Activated T-cell treated with anti-CD3 and anti-CD28 coated beads, Interleukin-2, amount 50 U/mL, for 72 hours (primary cell): ENCODE measurements at places on chromosomes 7 and 10. TPM values are rescaled to one million over a fixed set of nuclear protein-coding genes. Genes with fewer than 3 reads are reported as not detected.

GRCh38 chr7:14841869-14842268 is 60.7 kb downstream of the DGKB start:
- no peak for DNase-seq
- H3K4me3 ChIP-seq = no peak overlapping the region
- H3K27me3 ChIP-seq = no peaks in the 10 kb centered on the region
- no peaks in the 10 kb centered on the region for H3K4me1 ChIP-seq

DNA sequence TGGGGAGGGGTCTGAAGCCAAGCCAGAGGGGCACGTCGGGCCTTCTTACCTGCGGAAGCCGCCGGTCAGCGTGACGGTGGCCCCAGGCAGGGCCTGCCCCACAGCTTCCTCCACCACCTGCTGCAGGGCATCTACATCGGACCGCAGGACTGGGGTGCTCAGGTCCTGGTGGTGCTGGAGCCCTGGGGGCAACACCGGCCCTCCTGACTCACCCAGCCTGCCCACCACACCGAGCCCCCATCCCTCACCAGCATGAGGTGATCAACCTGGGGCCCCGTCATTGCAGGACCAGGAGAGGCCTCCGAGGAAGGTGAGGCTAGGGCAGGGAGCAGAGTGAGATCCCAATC is 8.0 kb downstream of the POLM start:
- H3K4me1 ChIP-seq = peaks cover 30% of the 10 kb centered on the region
- no peak for DNase-seq
- peak overlapping the region; percentile 9 for H3K4me3 ChIP-seq
- H3K36me3 ChIP-seq = peaks cover 5% of the 10 kb centered on the region
- H3K27me3 ChIP-seq = no peaks in the 10 kb centered on the region
- H3K27ac ChIP-seq = peak overlapping the region; percentile 77

Gene RNF32
- total RNA-seq = 3.1 TPM

DNA sequence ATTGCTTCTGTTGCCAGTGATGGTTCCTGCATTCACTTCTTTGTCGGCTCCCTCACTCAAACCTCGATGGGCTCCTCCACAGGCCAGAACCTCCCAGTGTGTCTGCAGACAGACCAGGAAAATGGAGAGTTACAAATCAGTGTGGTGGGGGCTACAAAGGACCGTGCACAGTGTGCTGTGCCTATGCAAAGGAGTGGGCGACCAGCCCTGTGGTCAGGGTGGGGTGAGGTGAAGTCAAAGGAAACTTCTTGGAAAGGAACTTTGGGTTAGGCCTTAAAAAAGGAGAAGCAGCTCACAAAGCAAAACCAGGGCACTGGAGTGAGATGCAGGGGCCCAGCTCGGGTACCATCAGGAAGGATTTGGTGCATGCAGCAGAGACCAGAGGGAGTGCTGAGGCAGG is 304.3 kb upstream of the ZMIZ1 start:
- H3K36me3 ChIP-seq = no peaks in the 10 kb centered on the region
- H3K4me1 ChIP-seq = peaks cover 16% of the 10 kb centered on the region
- H3K27ac ChIP-seq = no peak overlapping the region
- no peak for DNase-seq

GRCh38 chr7:90951986-90952954 is 312.0 kb upstream of the FZD1 start:
- no peaks in the 10 kb centered on the region for H3K4me1 ChIP-seq
- no peak overlapping the region for H3K27ac ChIP-seq
- no peak overlapping the region for H3K4me3 ChIP-seq
- DNase-seq = no peak

Gene BRI3
- 90.0 TPM for total RNA-seq

Gene PKD1L1
- 0.10 TPM for total RNA-seq

DNA sequence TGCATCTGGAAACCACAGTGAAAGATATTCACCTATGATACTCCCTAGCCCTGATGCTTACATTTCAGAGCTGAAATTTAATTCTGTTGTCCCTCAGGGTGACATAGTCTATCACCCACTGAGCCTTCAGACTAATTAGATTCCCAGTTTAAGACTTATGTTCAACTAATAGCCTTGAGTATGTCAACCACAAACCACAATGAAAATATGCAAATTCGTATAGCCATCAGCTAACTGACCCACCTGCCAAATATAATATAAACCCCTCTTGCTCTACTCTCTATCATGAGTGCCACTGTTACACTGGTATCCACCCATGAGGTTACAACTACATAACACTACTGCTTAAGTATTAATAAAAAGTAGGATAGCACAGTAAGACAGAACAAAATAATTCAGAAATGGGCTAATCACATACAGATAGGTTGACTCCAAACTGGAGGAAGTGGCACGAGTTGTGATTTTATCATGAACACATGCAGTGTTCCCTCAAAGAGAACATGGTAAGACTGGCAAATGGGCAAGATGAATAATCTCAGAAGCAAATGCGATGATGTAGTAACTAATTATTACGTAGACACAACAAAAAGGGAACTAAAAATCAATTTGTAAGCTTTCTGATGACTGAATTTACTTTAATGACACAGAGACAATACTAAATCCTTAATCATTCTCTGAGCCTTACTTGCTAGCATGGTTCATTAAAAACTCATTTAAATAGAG is 290.6 kb downstream of the PARD3 start:
- DNase-seq = no peak
- H3K4me3 ChIP-seq = no peak overlapping the region
- peaks cover 7% of the 10 kb centered on the region for H3K27me3 ChIP-seq
- peaks cover 5% of the 10 kb centered on the region for H3K4me1 ChIP-seq

DNA sequence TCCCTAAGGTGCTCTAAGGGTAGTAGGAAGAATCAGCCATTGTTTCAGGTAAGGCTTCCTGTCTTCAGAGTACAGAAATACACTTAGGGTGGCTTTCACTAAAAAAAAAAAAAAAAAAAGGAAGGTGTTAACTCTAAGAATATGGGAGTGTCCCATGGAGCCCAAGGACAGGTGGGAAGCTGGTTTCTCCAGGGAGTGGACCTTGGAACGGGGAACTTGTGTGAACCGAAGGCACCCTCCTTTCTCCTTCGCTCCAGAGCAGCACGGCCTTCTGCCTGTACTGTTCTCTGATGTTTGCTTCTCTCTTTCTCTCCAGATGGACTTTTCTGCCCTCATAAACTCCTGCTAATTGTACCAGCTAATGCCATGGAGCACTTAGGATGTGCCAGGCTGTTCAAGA is 6.2 kb downstream of the OPALIN start:
- peaks cover 17% of the 10 kb centered on the region for H3K27me3 ChIP-seq
- H3K4me1 ChIP-seq = no peaks in the 10 kb centered on the region
- H3K4me3 ChIP-seq = no peak overlapping the region
- DNase-seq = no peak
- H3K36me3 ChIP-seq = no peaks in the 10 kb centered on the region
- no peak overlapping the region for H3K27ac ChIP-seq

DNA sequence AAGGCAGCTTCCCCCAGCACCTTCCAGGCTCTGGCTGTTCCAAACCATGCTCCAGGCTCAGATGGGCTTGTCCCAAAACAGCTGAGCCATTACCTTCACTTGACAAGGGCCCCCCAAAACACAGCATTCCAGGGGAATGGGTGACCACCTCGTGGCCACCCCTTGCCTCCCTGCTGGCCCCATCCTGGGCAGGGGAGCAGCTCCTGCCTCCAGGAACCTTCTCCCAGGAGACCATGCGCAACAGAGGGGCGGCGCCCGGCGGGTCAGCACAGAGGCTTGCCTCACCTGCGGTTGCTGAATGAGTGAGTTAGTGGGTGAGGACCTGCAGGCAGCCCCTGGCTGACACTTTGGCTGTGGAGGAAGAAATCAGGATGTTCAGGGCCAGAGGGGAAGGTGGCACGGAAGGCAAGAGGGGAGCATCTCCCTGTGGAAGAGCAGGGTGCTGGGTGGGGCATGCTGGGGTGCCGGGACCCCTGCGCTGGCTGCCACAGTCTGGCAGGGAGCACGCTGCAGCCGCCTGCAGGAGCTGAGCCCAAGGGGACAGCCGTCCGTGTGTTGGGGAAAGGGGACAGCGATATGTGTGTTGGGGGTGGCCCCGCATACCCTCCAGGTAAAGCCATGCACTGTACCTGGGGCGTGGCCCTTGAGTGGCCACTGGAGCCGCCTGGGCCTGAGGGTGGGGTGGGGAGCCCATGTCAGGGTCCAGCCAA is 54.7 kb downstream of the PWWP2B start:
- no peaks in the 10 kb centered on the region for H3K27me3 ChIP-seq
- H3K4me1 ChIP-seq = peaks cover 25% of the 10 kb centered on the region
- DNase-seq = no peak

- peaks cover 5% of the 10 kb centered on the region for H3K4me1 ChIP-seq
- no peak for DNase-seq
- H3K4me3 ChIP-seq = no peak overlapping the region
These were observed 15.5 kb downstream of the RPP38 start for GRCh38 chr10:15112657-15113056.

- no peak for DNase-seq
- peak overlapping the region; percentile 1 for H3K27ac ChIP-seq
- no peak overlapping the region for H3K4me3 ChIP-seq
- H3K36me3 ChIP-seq = peaks cover 4% of the 10 kb centered on the region
- no peaks in the 10 kb centered on the region for H3K27me3 ChIP-seq
These were observed 25.2 kb downstream of the ABCB1 start for GRCh38 chr7:87575521-87575920.

Gene HECW1
- not detected for total RNA-seq

GRCh38 chr7:127034186-127034806 is 218.4 kb downstream of the GRM8 start:
- no peak overlapping the region for H3K4me3 ChIP-seq
- no peaks in the 10 kb centered on the region for H3K36me3 ChIP-seq
- DNase-seq = no peak
- no peak overlapping the region for H3K27ac ChIP-seq
- H3K4me1 ChIP-seq = no peaks in the 10 kb centered on the region
